ENCODE measurements at places on chromosomes 6 and 20. TPM values are rescaled to one million over a fixed set of nuclear protein-coding genes. Genes with fewer than 3 reads are reported as not detected.

- H3K27ac ChIP-seq = no peak overlapping the region
- H3K4me1 ChIP-seq = peaks cover 8% of the 10 kb centered on the region
- no peaks in the 10 kb centered on the region for H3K27me3 ChIP-seq
- DNase-seq = peak; percentile 84
- no peaks in the 10 kb centered on the region for H3K36me3 ChIP-seq
Measured at GRCh38 chr20:11849976-11850670, 67.6 kb upstream of the BTBD3 start.

DNA sequence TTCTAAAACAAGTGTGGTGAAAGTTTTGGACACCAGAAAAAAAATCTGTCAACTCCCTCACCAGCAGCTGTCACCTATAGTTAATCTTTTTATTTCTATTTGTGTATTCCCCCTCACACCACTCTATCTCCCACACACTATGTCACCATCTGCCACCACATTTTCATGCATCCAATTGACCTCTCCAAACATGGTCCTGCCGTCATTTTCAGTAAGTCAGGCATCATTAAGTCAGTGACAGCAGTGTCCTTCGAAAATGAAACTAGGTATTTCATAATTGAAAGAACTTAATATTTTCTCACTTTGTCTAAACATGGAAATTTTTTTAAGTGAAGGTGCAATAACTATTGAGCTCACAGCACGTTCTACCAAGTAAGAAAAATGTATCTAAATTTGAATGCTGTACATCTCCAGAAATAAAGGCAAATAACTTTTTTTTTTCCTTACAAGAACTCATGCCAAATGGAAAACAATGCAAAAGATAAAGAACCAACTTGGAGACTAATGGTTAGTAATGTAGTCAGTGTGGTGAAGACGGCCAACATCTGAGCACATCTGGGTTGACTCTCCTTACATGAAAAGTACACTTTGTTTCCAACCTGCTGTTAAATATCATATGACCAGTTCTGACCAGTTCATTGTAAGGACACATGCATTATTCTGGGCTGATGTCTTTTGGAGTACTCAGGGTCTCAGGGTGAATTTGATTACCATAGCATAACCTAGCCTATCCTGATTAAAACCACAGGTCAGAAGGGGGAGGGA is 623.3 kb upstream of the MANEA start:
- no peak for DNase-seq
- no peak overlapping the region for H3K4me3 ChIP-seq
- H3K36me3 ChIP-seq = no peaks in the 10 kb centered on the region
- H3K27me3 ChIP-seq = no peaks in the 10 kb centered on the region
- H3K4me1 ChIP-seq = no peaks in the 10 kb centered on the region

GRCh38 chr20:32449890-32450401 is 91.8 kb downstream of the ASXL1 start:
- DNase-seq = no peak
- H3K27me3 ChIP-seq = no peaks in the 10 kb centered on the region
- H3K27ac ChIP-seq = no peak overlapping the region
- no peaks in the 10 kb centered on the region for H3K4me1 ChIP-seq
- peaks cover 25% of the 10 kb centered on the region for H3K36me3 ChIP-seq

GRCh38 chr20:32902456-32903420 is 44.0 kb downstream of the EFCAB8 start:
- no peak overlapping the region for H3K4me3 ChIP-seq
- DNase-seq = peak; percentile 30
- no peaks in the 10 kb centered on the region for H3K27me3 ChIP-seq
- no peak overlapping the region for H3K27ac ChIP-seq
- no peaks in the 10 kb centered on the region for H3K4me1 ChIP-seq
- H3K36me3 ChIP-seq = no peaks in the 10 kb centered on the region

GRCh38 chr6:67766057-67766456 is 869.0 kb upstream of the ADGRB3 start:
- H3K4me1 ChIP-seq = no peaks in the 10 kb centered on the region
- no peaks in the 10 kb centered on the region for H3K27me3 ChIP-seq
- no peak overlapping the region for H3K4me3 ChIP-seq
- DNase-seq = peak; percentile 86
- no peaks in the 10 kb centered on the region for H3K36me3 ChIP-seq

GRCh38 chr20:46953596-46953995 is 59.0 kb downstream of the EYA2 start:
- DNase-seq = no peak
- peak overlapping the region; percentile 33 for H3K27ac ChIP-seq
- H3K27me3 ChIP-seq = no peaks in the 10 kb centered on the region
- no peak overlapping the region for H3K4me3 ChIP-seq

GRCh38 chr20:50121858-50122271 is 8.9 kb upstream of the UBE2V1 start:
- peaks cover 13% of the 10 kb centered on the region for H3K36me3 ChIP-seq
- no peak overlapping the region for H3K27ac ChIP-seq
- H3K4me1 ChIP-seq = peaks cover 9% of the 10 kb centered on the region
- H3K27me3 ChIP-seq = no peaks in the 10 kb centered on the region

- no peak overlapping the region for H3K4me3 ChIP-seq
- no peaks in the 10 kb centered on the region for H3K36me3 ChIP-seq
- DNase-seq = no peak
- no peak overlapping the region for H3K27ac ChIP-seq
- H3K27me3 ChIP-seq = no peaks in the 10 kb centered on the region
Measured at GRCh38 chr6:94272327-94272726, 853.0 kb upstream of the EPHA7 start.

GRCh38 chr6:47221565-47221964 is 88.1 kb downstream of the TNFRSF21 start:
- no peak for DNase-seq
- H3K4me3 ChIP-seq = no peak overlapping the region
- no peaks in the 10 kb centered on the region for H3K27me3 ChIP-seq
- no peaks in the 10 kb centered on the region for H3K36me3 ChIP-seq

- no peaks in the 10 kb centered on the region for H3K36me3 ChIP-seq
- no peak overlapping the region for H3K4me3 ChIP-seq
- H3K27ac ChIP-seq = no peak overlapping the region
- DNase-seq = no peak
Measured at GRCh38 chr6:77143659-77144447, 319.4 kb downstream of the HTR1B start.

DNA sequence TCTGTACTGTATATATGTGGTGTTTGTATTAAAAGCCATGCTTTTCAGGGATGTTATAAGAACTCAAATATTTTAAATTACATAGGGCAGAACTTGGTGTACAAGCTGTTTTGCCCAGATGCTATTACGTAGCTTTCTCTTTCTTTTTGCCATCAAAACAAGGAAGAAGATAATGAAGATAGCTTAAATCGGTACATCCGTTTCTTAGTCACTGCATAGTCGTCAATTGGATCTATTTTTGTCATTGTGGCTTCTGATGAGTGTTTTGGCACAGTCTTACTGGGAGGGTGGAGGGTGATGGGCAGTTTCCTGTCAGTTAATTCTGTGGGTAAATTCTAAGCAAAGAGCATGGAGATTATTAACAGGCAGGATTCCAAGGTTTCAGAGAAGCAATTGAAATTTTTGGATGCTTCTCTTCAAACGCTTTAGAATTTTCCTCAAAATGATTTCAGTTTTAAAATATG is 649.1 kb upstream of the GJE1 start:
- peak overlapping the region; percentile 83 for H3K27ac ChIP-seq
- H3K27me3 ChIP-seq = no peaks in the 10 kb centered on the region
- H3K36me3 ChIP-seq = no peaks in the 10 kb centered on the region
- peak overlapping the region; percentile 3 for H3K4me3 ChIP-seq
- no peaks in the 10 kb centered on the region for H3K4me1 ChIP-seq

DNA sequence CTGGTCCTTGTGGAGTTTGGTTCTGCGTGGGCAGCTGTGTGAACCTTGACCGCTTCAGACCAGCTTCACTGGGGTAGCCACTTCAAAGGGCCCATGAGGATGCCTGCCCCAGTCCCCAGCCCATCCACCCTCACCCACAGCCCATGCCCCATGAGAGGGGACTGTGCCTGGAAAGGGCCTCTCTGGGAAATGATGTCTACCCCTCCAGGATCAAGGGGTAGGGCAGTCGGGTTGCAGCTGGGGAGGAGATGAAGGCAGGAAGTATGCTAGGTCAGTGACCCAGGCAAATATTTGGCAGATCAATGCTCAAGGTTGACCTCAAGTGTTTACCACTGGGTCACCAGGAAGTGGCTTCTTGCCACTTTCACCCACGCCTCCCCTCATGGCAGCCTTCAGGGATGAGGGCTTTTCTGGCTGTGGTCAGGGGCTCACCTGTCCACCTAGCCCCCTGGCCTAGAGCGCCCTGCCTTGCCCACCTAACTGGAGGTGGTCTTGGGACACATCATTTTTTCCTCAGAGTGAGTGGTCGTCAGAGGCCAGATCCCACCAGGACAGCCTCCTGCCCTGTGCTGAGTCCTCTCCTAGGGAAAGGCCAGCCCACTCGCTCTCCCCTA is 109.5 kb downstream of the SNX5 start:
- H3K27ac ChIP-seq = no peak overlapping the region
- H3K4me1 ChIP-seq = peaks cover 10% of the 10 kb centered on the region
- DNase-seq = no peak
- H3K36me3 ChIP-seq = no peaks in the 10 kb centered on the region
- no peak overlapping the region for H3K4me3 ChIP-seq
- H3K27me3 ChIP-seq = no peaks in the 10 kb centered on the region

- H3K36me3 ChIP-seq = no peaks in the 10 kb centered on the region
- no peak overlapping the region for H3K4me3 ChIP-seq
Measured at GRCh38 chr20:59123011-59123677, 40.5 kb upstream of the ZNF831 start.

DNA sequence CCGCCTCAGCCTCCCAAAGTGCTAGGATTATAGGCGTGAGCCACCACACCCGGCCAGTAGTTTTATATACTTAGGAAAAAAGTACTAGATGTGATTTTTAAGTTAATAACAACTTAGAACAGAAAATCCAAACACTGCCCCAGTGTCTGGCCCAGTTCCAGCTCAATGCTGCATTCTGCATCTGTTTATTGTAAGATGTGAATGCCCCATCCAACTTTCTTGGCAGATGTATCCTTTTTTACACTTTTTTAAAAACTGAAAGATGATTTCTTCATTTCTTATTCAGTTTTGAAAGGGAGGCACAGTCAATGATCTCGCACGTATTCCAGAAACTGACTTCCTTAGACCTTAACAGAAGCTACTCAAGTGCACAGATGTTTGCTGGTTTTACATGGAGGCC is 85.6 kb upstream of the SRSF6 start:
- DNase-seq = peak; percentile 5
- no peak overlapping the region for H3K27ac ChIP-seq
- H3K4me1 ChIP-seq = no peaks in the 10 kb centered on the region

GRCh38 chr6:84425971-84426705 is 198.7 kb upstream of the CEP162 start:
- no peaks in the 10 kb centered on the region for H3K36me3 ChIP-seq
- no peak overlapping the region for H3K4me3 ChIP-seq
- H3K27me3 ChIP-seq = peaks cover 5% of the 10 kb centered on the region
- peak; percentile 5 for DNase-seq
- no peaks in the 10 kb centered on the region for H3K4me1 ChIP-seq
- no peak overlapping the region for H3K27ac ChIP-seq

DNA sequence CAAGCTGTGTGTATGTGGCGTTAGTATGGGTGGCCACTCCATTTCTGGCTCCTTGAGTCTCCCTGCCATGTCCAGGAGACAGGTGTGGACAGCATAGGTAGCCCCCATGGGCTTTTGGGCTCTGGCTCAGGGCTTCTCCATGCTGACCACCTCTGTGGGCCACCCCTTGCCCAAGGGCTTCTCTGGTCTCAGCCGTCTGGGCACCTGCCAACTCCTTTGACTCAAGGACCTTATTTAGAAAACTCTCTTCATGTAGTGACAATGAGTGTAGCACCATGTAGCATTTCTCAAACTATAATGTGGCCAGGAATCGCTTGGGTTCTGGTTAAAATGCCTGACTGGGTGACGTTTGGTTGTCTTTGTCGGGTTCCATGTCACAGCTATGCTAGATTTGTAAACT is 5.1 kb upstream of the GTSF1L start:
- H3K4me3 ChIP-seq = no peak overlapping the region
- no peaks in the 10 kb centered on the region for H3K4me1 ChIP-seq
- no peak overlapping the region for H3K27ac ChIP-seq

GRCh38 chr6:33861722-33862121 is 57.9 kb upstream of the MLN start:
- H3K4me1 ChIP-seq = no peaks in the 10 kb centered on the region
- H3K4me3 ChIP-seq = no peak overlapping the region
- H3K27me3 ChIP-seq = peaks cover 2% of the 10 kb centered on the region
- H3K36me3 ChIP-seq = no peaks in the 10 kb centered on the region

- H3K36me3 ChIP-seq = peaks cover 9% of the 10 kb centered on the region
- peaks cover 18% of the 10 kb centered on the region for H3K4me1 ChIP-seq
- peak overlapping the region; percentile 86 for H3K4me3 ChIP-seq
- no peak for DNase-seq
- H3K27ac ChIP-seq = peak overlapping the region; percentile 70
Measured at GRCh38 chr20:50152394-50153152, 950 bp downstream of the PEDS1 start.

DNA sequence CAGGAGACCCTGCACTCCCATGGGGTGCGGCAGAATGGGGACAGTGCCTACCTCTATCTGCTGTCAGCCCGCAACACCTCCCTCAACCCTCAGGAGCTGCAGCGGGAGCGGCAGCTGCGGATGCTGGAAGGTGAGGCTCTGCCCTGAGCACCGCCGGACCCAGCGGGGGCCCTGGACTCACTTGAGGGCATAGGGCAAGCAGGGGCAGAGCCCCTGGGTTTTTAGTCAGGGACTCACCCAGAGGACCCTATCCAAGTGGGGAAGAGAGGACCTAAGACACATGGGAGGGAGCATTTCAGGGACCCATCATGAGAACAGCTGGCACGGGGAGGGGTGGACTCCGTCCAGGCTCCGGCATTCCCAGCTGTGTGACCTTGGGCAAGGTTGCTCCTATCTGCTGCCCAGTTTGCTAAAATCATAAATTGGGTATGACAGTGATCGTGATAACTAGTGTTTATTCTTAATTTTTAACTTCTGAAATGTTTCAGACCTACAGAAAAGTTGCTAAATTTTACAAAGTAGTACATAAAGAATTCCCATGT is 9.8 kb downstream of the RBCK1 start:
- H3K4me1 ChIP-seq = no peaks in the 10 kb centered on the region
- peaks cover 11% of the 10 kb centered on the region for H3K36me3 ChIP-seq
- no peaks in the 10 kb centered on the region for H3K27me3 ChIP-seq
- DNase-seq = no peak
- no peak overlapping the region for H3K27ac ChIP-seq

The ULBP2 gene
- 1.8 TPM for total RNA-seq

The WFDC5 gene
- total RNA-seq = not detected

The NHLRC1 gene
- total RNA-seq = 3.1 TPM

The C20orf204 gene
- total RNA-seq = 0.26 TPM

The LAMA4 gene
- 494 TPM for total RNA-seq

The CST4 gene
- total RNA-seq = 0.17 TPM

The IMPG1 gene
- not detected for total RNA-seq

All from fibroblast of lung (primary cell).